ENCODE measurements at places on chromosomes 5 and 9.

DNA sequence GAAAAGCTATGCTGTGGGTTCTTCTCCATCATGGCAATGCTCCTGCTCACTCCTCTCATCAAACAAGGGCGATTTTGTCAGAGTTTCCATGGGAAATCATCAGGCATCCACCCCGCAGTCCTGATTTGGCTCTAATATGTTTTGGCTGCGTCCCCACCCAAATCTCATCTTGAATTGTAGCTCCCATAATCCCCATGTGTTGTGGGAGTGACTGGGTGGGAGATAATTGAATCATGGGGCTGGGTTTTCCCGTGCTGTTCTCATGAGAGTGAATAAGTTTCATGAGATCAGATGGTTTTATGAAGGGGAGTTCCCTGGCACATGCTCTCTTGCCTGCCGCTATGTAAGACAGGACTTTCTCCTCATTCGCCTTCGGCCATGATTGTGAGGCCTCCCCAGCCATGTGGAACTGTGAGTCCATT is 163.8 kb downstream of the GADD45G start:
- DNase-seq, result no peak

DNA sequence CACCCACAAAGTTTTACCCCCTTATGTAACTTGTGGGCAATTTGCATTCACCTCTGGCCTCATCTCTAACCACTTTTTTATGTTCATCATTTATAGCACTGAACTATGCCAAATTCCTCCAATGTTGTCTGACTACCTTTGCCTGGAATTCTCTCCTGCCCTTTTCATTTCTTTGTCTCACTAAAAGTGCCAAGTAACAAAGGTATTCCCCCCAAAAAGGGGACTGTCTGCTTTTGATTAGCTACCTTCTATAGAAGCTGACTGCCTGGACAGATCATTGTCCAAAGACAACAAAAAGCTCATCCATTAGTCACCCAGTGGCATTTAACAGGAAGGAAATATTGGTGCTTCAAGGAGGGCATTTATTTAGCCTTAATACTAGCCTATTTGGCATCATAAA is 189.9 kb upstream of the VCAN start:
- no peak for DNase-seq

DNA sequence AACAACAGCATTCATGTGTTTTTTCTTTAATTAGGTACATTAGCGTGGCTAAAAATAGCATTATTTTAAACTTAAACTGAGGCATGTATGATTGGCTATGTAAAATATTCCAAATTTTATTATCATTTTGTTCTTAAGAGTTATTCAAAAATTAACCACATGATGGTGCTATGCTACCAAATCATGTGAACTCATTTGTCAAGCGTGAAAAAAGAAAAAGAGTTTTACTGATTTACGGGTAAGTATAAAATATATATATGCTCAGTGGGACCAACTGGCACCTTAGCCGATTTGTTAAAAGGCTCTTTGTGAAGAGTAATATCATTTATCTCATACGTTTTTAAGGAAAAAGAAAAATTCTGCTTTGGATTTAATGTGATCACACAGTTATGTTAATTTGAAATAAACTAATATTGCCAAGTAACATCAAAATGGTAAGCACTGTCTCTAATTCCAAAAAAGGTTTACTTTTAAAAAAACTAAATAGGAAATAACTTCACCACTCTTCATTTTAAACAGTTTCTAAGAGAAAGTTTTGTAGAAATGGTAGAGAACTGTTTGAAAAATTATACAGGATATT is 1042.3 kb downstream of the CDH12 start:
- peak; percentile 0 for DNase-seq

- DNase-seq, result peak; percentile 36
Observed at GRCh38 chr9:93565089-93565488, 11.3 kb upstream of the PHF2 start.

DNA sequence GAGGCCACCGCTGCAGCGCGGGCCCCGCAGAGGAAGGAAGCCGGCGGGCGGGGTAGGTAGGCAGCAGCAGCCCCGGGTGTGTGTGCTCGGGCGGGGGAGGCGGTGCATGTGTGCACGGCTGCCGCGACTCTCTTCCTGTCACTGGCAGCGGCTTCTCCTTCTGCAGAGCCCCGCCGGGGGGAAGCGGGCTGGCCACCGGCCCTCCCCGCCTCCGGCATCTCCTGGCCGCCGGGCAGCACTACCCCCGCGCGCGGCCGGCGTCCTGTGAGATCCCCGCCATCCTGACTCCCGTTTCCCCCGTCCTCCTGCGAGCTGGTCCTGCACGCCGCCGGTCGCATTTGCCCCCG is 315 bp downstream of the PIK3R1 start:
- no peak for DNase-seq

- DNase-seq, result no peak
Observed at GRCh38 chr5:138444774-138445546, 6.1 kb downstream of the REEP2 start.

DNA sequence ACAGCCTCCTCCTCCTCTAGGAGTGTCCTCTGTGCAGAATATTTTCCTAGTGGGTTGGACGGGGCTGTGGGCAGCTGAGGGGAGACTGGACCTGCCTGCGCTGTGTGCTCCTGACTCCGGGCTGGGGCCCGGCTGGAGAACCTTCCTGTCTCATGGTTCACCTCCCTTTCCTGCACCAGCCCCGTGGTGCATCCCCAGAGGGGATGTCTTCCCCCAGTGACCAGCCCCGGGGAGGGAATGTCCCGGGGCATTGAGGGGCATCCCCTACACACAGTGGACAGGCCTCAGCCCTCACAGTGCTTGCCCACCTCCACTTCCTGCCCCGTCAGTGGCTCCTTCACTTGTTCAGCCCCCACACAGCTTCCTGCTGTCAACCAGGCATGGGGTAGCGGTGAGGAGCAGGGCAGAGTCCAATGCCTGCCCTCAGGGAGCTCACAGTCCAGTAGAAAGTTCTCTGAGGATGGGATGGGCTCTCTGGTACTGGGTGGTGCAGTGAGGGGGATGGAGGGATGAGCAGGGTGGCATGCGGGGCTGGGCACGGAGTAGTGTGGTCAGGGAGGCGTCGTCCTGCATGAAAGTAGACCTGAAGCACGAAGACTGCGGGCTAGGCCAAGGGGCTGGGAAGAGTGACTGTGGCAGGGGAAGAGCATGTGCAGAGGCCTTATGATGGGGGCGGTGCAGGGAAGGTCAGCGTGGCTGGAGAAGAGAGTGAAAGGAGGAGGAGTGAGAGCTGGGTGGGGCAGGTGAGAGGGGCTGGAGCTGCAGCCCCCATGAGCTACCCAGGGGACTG is 52.1 kb upstream of the PITX1 start:
- no peak for DNase-seq

- DNase-seq, result no peak
Observed at GRCh38 chr5:77353251-77353650, 138.9 kb downstream of the WDR41 start.

DNA sequence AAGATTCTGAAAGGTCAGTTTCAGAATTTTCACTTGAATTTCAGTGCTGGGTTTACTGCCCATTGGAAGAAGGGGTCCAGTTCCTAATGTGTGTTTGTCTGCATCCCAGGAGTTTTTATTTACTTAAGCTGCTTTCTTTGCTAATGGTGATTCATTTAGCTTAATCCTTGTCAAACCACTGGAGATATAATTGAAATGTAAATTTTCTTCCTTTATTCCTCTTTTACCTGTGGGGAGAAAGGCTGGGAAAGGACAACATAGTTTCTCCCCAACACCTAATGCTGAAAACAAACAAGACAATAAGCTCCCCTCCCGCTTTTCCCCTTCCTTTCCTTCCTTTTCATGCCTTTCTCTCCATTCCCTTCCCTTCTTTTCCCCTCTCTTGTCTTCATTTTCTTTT is 185.8 kb downstream of the KCTD16 start:
- DNase-seq, result no peak

GRCh38 chr5:44546286-44546685 is 157.1 kb upstream of the FGF10 start:
- no peak for DNase-seq

GRCh38 chr5:111680737-111681413 is 76.1 kb downstream of the NREP start:
- DNase-seq, result no peak

- DNase-seq, result no peak
Observed at GRCh38 chr9:99029083-99029645, 75.7 kb upstream of the TGFBR1 start.

DNA sequence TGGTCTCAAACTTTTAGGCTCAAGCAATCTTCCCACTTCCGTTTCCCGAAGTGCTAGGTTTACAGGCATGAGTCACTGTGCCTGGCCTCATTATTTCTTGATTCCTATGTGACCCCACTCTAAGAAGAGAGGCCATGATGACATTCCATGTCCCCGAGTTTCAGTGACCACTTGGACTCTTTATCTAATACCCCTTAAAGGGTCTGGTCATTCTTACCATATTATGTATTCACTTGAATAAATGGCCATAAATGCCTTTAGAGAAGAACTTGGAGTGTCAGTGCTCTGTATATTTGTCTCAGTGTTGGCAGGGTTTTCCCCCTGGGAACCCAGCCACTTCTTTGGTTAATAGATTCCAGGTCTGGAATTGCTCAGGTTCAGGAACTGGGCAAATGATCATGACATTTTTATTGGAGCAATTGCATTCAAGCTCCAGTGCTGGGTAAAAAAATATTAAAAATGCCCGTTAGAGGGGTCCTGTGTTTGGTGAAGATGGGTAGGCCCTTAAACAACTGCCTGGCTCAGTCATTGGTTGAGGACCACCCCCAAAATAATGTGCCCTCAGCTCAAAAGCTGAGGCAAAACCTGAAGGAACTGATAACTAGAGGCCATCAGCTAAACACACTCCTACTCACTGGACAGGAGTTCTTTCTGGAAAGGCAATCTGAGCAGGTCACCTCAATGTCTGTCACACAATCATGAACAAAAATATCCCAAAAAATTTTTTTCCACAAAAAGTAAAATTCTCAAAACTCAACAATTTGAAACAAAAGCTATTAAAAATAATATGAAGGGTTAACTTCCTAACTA is 186.6 kb upstream of the ZNF608 start:
- DNase-seq, result no peak

GRCh38 chr5:28066856-28067255 is 1028.5 kb upstream of the CDH9 start:
- no peak for DNase-seq

- no peak for DNase-seq
Observed at GRCh38 chr9:1550636-1551035, 464.5 kb upstream of the SMARCA2 start.

DNA sequence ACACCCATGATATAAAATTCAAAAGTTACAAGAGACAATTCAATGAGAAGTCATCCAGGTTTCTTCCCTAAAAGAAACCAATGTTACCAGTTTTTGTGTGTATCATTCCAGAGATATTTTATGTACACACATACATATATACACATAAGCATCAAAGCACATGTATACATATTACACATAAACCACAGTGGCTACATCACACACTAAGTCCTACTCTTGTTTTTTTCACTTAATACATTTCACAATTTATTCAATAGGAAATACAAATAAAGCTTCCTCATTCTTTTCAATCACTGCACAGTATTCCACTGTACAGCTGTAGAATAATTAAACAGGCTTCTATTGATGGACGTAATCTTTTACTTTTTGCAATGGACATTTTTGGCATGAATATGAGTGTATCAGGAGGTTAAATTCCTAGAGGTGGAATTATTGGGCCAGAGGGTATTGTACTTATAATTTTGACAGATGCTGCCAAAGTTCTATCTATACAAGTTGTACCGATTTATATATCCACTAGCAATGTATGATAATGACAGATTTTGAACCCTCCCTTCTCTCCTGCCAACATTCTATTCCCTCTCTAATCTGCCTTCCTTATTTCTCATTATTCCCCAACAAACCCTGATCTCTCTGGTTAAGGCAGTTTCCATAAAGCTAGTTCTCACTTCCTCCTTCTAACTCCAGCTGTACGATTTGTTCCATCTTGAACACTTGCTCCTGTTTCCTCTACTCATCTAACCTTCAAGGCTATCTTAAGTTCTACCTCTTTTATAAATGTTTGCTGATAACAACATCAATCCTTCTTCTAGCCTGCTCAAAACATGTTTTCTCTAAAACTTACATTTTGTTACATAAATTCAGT is 35.2 kb downstream of the MRPS27 start:
- no peak for DNase-seq

DNA sequence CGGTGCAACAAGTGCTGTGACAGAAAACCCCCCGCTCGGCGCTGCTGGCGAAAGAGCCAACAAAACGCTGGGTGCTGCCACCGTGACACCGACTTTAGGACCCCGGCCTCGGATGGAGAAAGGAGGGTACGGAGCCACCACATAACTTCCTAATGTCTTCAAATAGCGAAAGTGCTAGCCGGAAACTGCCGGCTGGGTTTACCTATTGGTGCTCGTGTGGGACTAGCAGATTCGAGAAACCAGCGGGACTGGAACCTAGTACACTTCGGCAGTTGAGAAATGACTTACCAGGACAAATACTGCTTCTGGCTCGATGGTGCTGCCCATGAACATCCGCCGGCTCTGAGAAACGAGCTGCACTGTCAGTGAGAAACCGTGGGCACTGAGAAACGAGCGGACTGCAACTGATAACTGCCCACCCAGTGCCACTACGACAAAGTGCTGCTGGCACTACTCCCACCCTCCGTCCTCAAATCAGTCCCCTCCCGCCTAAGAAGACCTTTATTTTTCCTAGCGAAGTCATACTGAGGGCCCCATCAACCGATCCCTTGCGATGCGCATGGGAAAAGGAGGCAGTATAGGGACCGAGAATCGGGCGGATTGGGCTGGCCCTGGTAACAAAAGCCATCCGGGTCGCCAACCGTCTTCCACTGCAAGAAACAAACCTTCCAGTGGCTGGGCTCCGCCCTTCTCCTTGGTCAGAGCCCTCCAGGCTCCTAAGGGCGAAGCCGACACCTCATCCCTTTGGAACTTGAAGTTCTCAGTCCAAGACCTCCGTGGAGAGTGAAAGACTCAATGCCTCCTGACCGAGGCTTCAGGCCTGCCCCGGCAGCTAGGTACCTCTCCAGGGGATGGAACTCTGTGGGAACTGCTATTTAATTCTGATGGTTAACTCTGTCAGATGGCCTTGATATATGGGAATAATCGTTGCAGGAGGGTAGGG is 27.0 kb upstream of the ANXA2R start:
- DNase-seq, result peak; percentile 91

- no peak for DNase-seq
Observed at GRCh38 chr9:109506097-109506712, 8.1 kb upstream of the PTPN3 start.

GRCh38 chr9:87267251-87268070 is 230.2 kb upstream of the DAPK1 start:
- DNase-seq, result no peak

DNA sequence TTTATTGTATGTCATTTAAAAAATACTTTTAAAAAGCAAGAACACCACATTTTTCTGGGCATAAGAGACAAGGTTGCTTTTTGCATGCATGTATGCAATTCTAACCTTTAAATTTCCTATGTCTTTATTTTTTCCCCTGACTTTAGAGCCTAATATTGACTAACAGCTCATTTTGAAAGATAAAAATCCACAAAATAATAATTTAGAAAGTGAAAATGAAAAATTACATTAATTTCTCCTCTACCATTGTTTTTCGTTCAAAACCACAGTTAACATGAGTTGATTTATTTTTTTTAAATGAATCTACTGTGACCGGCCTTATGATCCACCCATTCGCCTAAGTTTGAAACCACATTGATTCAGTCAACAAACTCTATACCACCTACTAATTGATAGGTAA is 137.5 kb upstream of the CDKN2B start:
- no peak for DNase-seq

GRCh38 chr5:77302247-77302646 is 91.8 kb downstream of the PDE8B start:
- no peak for DNase-seq
